ENCODE measurements at places on chromosomes 11 and 22.

DNA sequence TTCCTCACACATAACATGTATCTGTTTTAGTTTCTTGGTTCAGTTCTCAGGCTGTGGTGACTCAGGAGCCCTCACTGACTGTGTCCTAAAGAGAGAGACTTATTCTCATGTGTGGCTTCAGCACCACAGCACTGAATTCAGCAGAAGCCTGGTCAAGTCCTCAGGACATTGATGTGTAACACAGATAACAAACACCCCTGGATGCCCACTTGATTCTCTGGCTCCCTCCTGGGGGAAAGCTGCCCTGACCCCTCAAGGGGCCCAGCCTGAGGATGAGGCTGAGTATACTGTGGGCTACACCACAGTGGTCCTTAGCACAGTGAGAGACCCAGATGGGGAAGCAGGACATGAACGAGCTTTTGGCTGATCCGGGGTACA is 87.2 kb upstream of the VPREB1 start:
- DNase-seq, result no peak

- DNase-seq, result no peak
These were observed 963.4 kb upstream of the CCDC90B start for GRCh38 chr11:84249344-84250135.

DNA sequence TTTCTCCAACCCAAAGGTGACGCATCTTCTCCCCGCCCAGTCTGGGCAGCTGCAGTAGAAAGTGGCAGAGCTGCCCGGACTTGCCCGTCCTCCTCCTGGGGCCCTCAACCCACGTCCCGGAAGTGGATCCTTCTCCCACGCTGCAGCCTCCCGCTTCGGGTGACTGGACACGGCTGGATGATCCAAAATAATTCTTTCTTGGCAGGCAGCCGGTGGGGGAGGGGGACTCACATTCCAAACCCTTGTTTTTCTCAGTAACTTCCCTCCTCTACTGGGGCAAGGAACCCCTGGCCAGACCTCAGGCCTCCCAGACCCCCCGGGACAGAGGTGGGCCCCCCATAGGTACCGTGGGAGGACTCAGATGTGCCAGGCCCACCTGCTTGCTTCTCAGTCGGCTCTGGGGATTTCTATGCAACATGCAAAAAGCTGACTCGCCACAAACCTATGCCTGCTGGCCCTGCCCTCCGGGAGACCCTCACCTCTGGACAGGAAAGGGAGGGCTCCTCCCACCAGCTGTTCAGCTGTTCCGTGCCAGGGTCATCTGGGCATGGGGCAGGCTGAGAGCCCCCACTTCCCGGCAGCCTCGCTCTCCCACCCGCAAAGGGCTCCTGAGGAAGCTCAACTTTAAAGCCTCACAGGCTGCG is 1.4 kb downstream of the PLXNB2 start:
- DNase-seq, result peak; percentile 97

- no peak for DNase-seq
These were observed 759.4 kb downstream of the NELL1 start for GRCh38 chr11:21428796-21429195.

GRCh38 chr11:80144897-80145594 is 704.2 kb upstream of the TENM4 start:
- no peak for DNase-seq

DNA sequence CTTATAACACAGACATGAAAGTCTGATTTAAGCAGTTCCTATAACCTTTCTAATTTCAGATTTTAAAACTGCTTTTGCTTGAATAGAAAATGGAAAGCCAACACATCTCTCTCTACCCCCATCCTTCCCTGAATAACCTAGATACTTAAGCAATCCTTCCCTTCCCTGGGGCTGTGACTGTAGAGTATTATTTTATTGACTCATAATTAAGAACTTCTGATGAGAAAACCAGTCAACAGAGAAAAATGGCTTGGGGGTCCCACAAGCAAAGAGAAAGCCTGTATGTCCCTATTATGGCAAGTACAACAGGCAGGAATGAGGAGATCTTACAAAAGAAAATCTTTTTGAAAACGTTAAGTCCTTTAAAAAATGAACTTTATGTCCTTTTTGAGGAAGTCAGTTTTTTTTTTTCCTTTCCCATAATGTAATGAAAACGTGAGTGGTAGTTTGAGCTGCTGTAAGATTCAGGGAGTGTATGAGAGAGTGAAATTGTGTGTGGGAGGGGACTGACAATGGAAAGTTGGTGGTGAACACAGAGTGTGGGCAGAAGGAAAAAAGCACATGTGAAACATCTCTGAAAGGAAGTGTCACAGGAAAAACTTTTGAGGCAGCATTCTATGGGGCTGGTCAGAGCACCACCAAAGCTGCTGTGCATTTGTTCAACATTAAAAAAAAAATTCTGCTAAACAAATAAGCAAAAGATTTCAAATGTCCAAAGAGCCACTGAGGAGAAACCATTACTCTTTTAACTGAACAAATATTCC is 154.6 kb downstream of the MAML2 start:
- no peak for DNase-seq

DNA sequence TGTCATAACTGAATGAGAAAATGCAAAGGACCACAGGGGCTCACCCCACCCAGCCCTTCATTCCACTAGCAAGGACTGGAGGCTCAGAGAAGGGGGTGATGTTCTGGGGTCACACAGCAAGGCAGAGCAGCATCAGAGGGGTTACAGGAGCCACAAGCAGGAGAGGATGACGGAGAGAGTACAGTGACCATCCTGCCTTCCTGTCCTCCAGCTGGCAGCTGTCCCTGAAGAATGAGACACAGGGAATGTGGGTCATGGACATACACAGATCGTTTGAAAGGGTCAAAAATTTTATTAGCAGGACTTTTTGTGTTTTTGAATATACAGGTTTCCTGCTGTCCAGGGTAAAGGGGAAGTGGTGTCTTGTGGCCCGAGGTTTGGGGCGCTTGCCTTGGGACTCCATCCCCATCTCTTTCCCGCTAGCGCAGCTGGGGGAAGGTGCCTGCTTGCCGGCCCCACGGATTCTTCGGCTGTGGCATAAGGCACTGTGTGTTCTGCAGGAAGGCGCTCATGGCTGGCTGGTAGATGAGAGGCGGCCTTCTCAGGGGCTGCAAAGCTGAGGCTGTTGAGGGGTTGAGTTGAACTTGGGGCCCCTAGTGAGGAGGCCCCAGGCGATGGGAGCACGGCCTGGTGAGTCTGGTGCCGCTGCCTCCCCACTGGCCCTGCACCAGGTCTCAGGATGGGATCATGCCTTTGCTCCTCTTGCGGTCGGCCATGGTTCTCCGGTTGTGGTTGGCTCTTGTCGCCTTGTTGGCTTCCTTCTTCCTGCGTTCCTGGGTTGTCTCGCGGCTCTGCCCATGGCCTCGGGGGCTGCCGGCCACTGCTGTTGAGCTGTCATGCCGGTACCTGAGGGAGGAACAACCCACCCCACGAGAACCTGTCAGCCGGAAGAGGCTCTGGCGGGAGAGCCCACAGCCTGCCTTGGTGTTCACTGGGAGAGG is 21.4 kb downstream of the UQCR10 start:
- no peak for DNase-seq

GRCh38 chr22:38412435-38413084 is 42.4 kb downstream of the KCNJ4 start:
- peak; percentile 83 for DNase-seq

DNA sequence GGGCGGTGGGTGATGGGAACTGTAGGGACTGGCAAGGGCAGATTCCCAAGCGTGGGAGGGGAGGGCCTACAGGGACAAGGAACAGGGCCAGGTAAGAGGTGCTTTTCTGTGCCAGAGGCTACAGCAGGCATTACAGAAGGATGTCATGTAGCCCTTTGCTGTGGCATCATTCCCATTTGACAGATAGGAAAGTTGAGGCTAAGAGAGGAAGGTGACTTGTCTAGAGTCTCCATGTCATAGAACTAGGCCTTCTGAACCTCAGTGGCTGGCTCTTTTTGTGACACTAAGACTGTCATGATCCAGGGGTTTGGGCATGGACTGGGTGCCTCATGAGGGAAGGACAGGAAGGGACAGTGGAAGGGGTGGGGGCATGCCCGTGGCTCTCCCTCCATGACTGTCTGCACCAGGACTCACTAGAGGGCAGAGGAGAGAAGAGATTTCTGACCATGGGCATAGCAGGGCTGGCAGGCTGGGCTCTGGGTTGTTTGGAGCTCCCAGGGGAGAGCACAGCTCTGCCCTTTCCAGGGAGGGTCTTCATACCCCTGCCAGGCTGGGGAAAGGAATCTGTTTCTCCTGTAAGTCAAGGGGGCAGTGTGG is 3.2 kb downstream of the MMP11 start:
- no peak for DNase-seq

- DNase-seq, result no peak
These were observed 11.4 kb downstream of the GLB1L3 start for GRCh38 chr11:134287561-134287960.

Measured in 8988T (cell line).